ENCODE measurements at places on chromosomes 1 and 21.

DNA sequence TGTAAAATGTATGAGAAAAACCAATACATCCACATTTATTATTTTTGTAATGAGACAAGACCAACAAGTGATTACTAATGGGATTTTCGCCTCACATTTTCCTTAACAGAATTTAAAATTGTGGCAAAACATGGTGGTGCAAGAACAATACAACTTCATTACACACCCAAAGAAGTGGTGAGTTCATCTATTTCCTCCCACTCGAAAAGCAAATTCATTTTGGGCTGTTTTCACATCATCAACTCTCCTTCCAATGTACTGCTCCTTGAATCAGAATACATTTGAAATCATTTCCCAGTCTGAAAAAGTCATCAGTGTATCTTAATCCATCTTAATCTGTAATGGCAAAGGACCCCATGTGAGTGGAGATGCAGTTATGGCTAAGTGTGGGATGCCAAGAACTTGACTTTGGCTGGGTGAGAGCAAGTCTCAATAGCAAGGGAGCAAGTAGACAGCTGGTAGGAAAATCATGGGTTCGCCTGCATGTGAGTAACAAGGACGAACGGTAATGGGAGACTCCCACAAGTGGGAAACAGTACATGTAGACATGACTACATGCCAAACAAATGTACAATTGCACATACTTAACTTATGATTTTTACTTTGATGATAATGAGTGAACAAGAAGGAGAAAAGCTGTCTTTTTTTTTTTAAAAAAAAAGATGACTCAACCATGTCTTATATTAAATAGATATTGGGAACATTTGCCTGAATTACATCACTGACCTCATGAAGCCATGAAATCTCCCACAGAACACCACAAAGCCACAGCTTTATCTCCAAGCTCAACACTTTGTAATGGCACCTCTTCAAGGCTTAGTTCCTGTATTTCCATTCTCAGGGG, 46.0 kb downstream of the RUNX1 start:
- DNase-seq: no peak

GRCh38 chr1:161378014-161378413, 10.3 kb upstream of the CFAP126 start:
- DNase-seq: no peak

- no peak for DNase-seq
Measured at GRCh38 chr21:35924714-35925301, 135.5 kb downstream of the SETD4 start.

- DNase-seq: no peak
Measured at GRCh38 chr1:59271561-59272260, 25.2 kb upstream of the FGGY start.

GRCh38 chr1:15696956-15697521, 12.9 kb downstream of the PLEKHM2 start:
- DNase-seq: peak; percentile 73

- DNase-seq: no peak
Measured at GRCh38 chr1:40625476-40626382, 39.8 kb downstream of the RIMS3 start.

- no peak for DNase-seq
Measured at GRCh38 chr1:156875341-156875615, 14.6 kb downstream of the NTRK1 start.

- no peak for DNase-seq
Measured at GRCh38 chr1:113036639-113037321, 36.2 kb upstream of the LRIG2 start.

Measured in MM.1S (cell line).